C1 segment of cervical spinal cord (tissue), 14 donors: ENCODE measurements at places on chromosomes 6 and 20.

DNA sequence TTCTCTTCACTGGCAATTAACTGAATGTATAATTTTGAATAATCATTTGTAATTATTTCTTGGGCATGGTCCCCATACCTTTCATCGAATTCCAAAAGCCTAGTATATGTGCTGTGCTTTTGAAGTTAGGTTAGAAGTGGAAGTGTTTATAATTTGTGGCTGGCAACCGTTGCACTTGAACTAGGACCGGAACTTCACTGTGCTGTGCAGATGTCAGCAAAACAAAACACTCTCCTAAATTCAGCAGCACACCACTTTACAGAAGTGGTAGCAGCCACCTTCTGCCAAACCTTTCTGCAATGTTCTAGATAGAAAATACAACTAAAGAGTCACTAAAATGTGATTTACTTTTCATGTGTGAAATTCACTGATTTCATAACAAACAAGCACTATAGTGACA is 111.9 kb downstream of the FAM83B start:
- no peak for DNase-seq

GRCh38 chr6:143002686-143003085 is 57.7 kb upstream of the HIVEP2 start:
- no peak for DNase-seq

- DNase-seq: no peak
Observed at GRCh38 chr6:106005013-106005412, 81.1 kb upstream of the PRDM1 start.

- DNase-seq: no peak
Observed at GRCh38 chr6:124223611-124224345, 420.1 kb downstream of the NKAIN2 start.

DNA sequence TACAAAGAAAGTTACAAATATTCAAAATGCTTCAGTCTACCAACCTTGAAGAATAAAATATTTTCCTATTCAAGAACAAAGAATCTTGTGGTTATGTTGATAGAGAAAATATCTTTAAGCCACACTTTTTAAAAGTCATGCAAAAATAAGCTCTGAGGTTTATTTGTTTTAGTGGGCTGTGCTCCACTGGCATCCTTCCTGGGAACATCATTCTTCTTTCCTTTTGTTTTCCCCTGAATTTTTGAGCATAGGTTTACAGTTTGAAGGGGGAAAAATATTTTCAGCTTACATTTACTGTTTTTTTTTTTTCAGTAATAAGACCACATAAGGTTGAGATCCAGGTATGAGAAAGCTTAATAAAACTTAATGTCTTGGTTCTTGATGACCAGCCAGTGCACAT is 72.0 kb upstream of the BACH2 start:
- DNase-seq: no peak

- DNase-seq: no peak
Observed at GRCh38 chr6:138035070-138035469, 72.1 kb downstream of the PERP start.

- no peak for DNase-seq
Observed at GRCh38 chr6:168886964-168887363, 366.7 kb downstream of the THBS2 start.

DNA sequence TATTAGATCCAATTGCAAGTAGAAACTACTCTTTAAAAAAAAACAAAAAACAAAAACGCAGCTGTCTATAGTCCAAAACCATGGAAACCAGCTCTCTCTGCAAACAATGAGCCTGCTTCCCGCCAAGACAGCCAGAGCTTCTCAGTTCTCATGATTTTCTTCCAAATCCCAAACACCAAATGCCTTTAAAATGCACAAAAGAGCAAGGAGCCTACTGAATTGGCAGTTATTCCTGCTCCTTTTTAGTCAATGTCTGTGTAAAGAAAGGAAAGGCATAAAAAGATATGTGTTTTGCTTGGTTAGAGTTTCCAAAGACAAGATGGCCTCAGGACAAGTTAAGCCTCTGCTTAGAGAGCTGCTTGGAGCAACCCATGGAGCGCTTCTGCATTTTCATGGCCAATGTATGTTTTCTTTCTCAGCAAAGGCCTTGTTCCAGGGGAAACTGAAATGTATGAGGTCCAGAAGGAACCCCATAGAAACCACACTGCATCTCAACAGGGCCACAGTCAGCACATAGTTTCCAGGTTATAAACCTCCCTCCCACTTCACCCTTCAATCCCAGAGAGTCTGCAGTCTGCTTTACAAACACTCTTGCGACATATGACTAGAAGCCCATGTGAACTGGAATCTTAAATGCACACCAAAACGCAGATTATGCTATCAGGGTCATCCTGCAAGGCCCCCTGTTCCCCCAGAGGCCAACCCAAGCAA is 209.3 kb upstream of the TAB2 start:
- no peak for DNase-seq

- DNase-seq: no peak
Observed at GRCh38 chr6:120774275-120774674, 560.0 kb downstream of the TBC1D32 start.

DNA sequence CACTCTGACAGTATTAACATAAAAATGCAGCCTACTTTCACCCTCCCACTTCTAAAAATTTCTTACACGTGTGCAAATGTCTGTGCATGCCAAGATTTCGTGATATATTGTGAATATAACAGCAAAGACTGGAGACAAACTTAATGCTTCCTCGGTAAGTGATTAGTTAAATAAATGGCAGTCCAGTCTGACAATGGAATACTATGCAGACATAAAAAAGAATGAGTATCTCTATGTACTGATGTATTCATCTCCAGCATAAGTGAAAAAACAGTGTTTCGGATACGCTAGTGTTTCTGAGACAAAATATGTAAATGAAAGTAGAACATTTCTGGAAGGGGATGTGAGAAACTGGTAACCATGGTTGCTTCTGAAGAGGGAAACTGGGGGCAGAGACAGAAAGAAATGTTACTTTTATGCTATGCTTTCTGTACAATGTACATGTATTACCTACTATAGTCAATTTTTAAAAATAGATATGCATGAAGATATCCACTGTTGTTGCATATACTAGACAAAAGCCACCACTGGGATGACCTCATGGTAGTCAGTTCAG is 7.0 kb downstream of the SLC22A23 start:
- no peak for DNase-seq

- no peak for DNase-seq
Observed at GRCh38 chr6:167781066-167781767, 45.5 kb upstream of the AFDN start.

- DNase-seq: no peak
Observed at GRCh38 chr20:31566658-31567379, 38.3 kb upstream of the ID1 start.

- no peak for DNase-seq
Observed at GRCh38 chr6:167409079-167409478, 84.2 kb downstream of the TTLL2 start.

DNA sequence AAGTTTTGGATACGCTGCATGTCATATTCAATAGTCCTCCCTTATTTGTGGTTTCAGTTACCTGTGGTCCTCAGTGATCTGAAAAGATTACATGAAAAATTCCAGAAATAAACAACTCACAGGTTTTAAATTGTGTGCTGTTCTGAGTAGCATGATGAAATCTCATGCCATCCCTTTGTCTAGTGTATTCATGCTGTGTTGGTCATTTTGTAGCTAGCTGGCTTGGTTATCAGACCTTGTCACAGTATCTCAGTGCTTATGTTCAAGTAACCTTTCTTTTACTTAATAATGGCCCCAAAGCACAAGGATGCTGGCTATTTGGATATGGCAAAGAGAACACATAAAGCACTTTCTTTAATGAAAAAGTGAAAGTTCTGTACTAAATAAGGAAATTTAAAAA is 78.3 kb downstream of the FUT9 start:
- no peak for DNase-seq

GRCh38 chr6:153087436-153087835 is 43.6 kb downstream of the RGS17 start:
- DNase-seq: no peak

- no peak for DNase-seq
Observed at GRCh38 chr6:68572525-68572924, 62.6 kb upstream of the ADGRB3 start.

DNA sequence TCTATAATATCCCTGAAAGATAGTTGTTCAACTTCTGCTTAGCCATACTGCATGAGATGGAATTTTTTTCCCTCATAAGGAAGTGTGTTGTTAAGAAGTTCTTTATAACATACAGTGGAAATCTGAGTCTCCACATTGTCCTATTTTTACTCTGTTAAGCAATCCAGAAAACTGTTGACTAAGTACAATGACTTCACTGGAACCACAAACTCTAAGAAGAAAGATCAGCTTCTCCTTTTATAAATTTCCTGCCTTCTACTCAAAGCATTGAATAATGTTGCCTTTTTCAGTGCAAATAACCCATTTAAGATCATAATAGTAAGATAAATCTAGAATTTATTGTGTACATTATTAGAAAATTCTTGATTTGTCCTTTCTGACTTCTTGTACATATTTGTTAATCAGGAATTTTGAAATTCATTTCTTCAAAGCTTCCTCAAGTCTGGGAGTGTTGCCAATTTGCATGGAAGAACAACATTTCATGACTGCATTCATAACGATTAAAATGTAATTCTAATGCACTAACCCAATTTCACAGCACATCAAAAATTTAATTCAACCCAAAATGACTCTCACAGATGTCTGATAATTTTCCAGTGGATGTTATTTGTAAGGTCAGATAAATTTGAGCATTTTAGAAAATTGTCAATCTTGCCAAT is 45.6 kb upstream of the ANKEF1 start:
- DNase-seq: no peak

- no peak for DNase-seq
Observed at GRCh38 chr6:71852948-71853347, 33.4 kb upstream of the RIMS1 start.
